ENCODE measurements at places on chromosomes 3 and 15.

DNA sequence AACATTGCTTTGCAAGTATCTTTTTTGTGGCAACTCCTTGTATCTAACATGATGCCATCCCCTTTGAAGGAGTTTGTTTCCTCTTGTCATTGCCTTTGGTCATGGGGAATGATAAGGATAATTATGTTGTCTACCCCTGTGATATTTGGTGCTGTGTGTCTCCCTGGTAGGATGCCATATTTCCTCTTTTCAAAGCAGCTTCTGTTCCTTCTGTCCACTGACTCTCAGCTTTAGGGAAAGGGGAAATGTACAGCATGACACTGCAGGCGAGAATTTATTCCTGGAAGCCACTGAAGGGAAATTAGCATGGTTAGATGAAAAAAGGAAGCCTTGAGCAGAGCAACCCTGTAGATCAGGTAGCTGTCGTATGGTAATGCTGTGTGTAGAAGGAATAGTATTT lies 576.7 kb downstream of the CADM2 start:
- DNase-seq: no peak

- DNase-seq: no peak
Measured at GRCh38 chr3:180409883-180410282, 192.1 kb upstream of the TTC14 start.

GRCh38 chr3:149058602-149059001 lies 27.7 kb downstream of the HLTF start:
- DNase-seq: no peak

DNA sequence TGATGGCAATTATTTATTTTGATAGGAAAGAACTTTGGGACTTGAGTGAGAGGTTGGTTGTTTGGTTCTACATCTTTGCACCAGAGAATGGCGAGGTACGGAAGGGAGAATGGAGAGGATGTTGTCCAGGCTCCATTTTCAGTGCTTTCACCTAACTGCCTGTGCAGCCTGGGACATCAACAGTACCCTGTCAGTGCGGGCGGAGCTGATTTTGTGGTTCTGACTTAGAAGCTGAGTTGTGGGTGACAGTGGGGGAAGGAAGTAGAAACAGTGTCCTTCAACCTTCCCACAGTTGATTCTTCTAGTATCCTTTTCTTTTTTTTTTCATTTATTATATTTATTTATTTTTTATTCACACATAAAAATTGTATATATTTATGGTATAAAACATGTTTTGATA lies 95.3 kb downstream of the TIGIT start:
- DNase-seq: no peak

- no peak for DNase-seq
Measured at GRCh38 chr15:59171067-59171397, 35.6 kb upstream of the LDHAL6B start.

DNA sequence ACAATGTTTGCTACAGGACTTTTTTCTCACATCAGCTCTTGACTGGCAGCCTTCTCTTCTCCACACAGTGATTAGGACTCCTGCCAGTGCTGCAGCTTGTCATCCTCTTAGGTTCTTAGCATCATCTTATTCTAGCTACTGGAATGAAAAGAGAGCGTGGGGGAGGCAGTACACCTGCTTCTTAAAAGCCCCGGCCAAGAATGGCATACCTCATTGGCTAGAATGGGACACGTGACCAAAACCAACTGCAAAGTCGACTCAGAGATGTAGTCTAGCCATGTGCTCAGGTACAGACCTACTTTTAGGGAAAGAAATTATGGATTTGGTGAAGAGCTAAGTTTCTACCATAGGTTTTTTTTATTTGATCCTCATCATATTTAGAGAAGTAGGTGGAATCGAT lies 44.1 kb downstream of the RARB start:
- no peak for DNase-seq

DNA sequence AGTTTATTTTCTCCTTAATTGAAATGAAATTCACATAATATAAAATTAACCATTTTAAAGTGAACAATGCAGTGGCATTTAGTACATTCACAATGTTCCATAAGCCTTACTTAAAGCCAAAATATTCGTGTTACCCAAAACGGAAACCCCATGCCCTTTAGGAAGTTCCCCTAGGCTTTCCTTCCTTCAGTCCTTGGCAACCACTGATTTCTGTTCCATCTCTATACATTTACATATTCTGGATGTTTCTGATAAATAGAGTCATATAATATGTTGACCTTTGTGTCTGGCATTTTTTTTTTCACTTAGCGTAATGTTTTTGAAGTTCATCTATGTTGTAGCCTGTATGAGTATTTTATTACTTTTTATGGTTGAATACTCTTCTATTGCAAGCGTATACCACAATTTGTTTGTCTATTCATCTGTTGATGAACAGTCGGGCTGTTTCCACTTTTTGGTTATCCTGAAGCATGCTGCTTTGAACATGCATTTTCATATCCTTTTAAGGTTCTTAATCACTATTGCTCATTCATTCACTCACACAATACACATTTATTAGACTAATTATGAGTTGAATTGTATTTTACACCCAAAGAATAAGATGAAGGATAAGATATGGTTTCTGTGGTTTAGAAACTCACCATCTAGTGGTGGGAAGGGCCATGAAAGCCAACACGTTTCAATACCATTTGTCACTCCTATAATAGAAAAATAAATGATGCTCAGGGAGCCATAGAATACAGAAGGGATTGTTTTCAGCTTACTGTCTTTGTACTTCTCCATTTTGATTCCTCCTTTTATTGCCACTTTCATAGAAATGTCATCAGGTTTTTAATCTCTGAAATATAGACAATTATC lies 408.2 kb upstream of the CBLB start:
- DNase-seq: no peak

GRCh38 chr3:14042680-14043079 lies 82.0 kb downstream of the CHCHD4 start:
- DNase-seq: no peak

- DNase-seq: no peak
Measured at GRCh38 chr3:183300996-183301562, 48.0 kb downstream of the B3GNT5 start.

GRCh38 chr15:66505430-66505811 lies 295 bp downstream of the ZWILCH start:
- DNase-seq: no peak
